ENCODE measurements at places on chromosomes 11 and 22. TPM values are rescaled to one million over a fixed set of nuclear protein-coding genes. Genes with fewer than 3 reads are reported as not detected.

GRCh38 chr11:94635072-94635471 is 67.9 kb downstream of the PIWIL4 start:
- H3K27ac ChIP-seq, result no peak overlapping the region
- H3K27me3 ChIP-seq, result no peaks in the 10 kb centered on the region
- DNase-seq, result no peak
- H3K36me3 ChIP-seq, result no peaks in the 10 kb centered on the region

GRCh38 chr11:10401256-10401655 is 53.8 kb upstream of the AMPD3 start:
- H3K27me3 ChIP-seq, result no peaks in the 10 kb centered on the region
- no peak for DNase-seq
- H3K36me3 ChIP-seq, result no peaks in the 10 kb centered on the region
- H3K4me1 ChIP-seq, result peaks cover under 1% of the 10 kb centered on the region

DNA sequence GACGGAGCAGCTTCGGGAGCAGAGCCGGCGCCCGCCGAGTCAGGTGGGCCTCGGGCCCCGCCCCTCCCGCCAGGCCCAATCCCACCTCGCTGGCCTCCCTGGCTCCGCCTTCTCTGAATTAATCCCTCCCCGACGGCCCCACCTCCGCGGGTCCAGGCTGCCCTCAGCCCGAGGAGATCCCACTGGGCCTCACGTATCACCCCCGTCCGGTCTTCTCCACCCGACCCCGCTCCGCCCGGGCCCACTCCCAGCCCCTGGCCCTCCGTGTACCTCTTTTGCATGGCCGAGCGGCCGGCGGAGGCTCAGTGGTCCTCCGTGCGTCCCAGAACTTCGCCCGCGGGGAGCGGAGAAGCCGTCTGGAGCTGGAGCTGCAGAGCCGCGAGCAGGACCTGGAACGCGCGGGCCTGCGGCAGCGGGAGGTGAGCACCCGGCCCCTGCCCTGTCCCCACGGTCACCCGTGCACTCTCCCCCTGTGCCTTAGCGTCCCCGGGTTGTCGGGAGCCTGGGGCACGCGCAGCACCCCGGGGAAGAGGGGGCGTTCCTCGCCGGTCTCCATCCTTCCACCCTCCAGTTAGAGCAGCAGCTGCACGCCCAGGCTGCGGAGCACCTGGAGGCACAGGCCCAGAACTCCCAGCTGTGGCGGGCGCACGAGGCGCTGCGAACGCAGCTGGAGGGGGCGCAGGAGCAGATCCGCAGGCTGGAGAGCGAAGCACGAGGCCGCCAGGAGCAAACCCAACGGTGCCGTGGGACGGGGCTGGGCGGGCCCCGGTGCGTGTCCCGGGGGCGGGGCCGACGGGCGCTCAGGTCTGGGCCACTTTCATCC is 2.2 kb upstream of the CD151 start:
- peaks cover 6% of the 10 kb centered on the region for H3K27me3 ChIP-seq
- H3K4me3 ChIP-seq, result peak overlapping the region; percentile 75
- peaks cover 78% of the 10 kb centered on the region for H3K4me1 ChIP-seq
- no peak overlapping the region for H3K27ac ChIP-seq
- peaks cover 5% of the 10 kb centered on the region for H3K36me3 ChIP-seq
- DNase-seq, result no peak

DNA sequence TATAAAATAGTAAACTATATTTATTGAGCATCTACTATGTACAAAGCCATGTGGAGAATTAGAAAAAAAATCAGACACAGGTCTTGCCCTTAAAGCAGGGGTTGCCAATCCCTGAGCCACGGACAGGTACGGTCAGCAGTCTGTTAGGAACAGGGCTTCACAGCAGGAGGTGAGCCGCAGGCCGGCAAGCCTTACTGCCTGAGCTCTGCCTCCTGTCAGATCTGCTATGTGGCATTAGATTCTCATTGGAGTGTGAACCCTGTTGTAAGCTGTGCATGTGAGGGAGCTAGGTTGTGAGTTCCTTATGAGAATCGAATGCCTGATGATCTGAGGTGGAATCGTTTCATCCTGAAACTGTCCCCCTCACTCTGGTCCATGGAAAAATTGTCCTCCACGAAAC is 2.1 kb upstream of the RAG2 start:
- no peaks in the 10 kb centered on the region for H3K27me3 ChIP-seq
- no peaks in the 10 kb centered on the region for H3K36me3 ChIP-seq
- H3K4me1 ChIP-seq, result peaks cover 6% of the 10 kb centered on the region
- H3K4me3 ChIP-seq, result no peak overlapping the region

GRCh38 chr11:106568632-106569031 is 449.6 kb downstream of the GUCY1A2 start:
- no peaks in the 10 kb centered on the region for H3K4me1 ChIP-seq
- no peaks in the 10 kb centered on the region for H3K27me3 ChIP-seq
- DNase-seq, result no peak
- no peak overlapping the region for H3K27ac ChIP-seq

GRCh38 chr11:70158201-70158600 is 44.9 kb upstream of the FADD start:
- H3K27ac ChIP-seq, result peak overlapping the region; percentile 46
- H3K4me1 ChIP-seq, result peaks cover 4% of the 10 kb centered on the region
- no peaks in the 10 kb centered on the region for H3K27me3 ChIP-seq
- H3K36me3 ChIP-seq, result peaks cover 44% of the 10 kb centered on the region

- no peak for DNase-seq
- H3K27ac ChIP-seq, result no peak overlapping the region
- H3K36me3 ChIP-seq, result no peaks in the 10 kb centered on the region
- no peaks in the 10 kb centered on the region for H3K27me3 ChIP-seq
- no peak overlapping the region for H3K4me3 ChIP-seq
These were observed 19.8 kb upstream of the TLCD5 start for GRCh38 chr11:120305286-120305685.

- no peak overlapping the region for H3K27ac ChIP-seq
- no peak overlapping the region for H3K4me3 ChIP-seq
- no peaks in the 10 kb centered on the region for H3K36me3 ChIP-seq
- H3K27me3 ChIP-seq, result no peaks in the 10 kb centered on the region
- peaks cover 26% of the 10 kb centered on the region for H3K4me1 ChIP-seq
These were observed 499.6 kb upstream of the B3GAT1 start for GRCh38 chr11:134911514-134912180.

- peak overlapping the region; percentile 61 for H3K27ac ChIP-seq
- H3K27me3 ChIP-seq, result no peaks in the 10 kb centered on the region
- no peak for DNase-seq
- H3K36me3 ChIP-seq, result no peaks in the 10 kb centered on the region
These were observed 65.8 kb downstream of the LRRC32 start for GRCh38 chr11:76604626-76605241.

DNA sequence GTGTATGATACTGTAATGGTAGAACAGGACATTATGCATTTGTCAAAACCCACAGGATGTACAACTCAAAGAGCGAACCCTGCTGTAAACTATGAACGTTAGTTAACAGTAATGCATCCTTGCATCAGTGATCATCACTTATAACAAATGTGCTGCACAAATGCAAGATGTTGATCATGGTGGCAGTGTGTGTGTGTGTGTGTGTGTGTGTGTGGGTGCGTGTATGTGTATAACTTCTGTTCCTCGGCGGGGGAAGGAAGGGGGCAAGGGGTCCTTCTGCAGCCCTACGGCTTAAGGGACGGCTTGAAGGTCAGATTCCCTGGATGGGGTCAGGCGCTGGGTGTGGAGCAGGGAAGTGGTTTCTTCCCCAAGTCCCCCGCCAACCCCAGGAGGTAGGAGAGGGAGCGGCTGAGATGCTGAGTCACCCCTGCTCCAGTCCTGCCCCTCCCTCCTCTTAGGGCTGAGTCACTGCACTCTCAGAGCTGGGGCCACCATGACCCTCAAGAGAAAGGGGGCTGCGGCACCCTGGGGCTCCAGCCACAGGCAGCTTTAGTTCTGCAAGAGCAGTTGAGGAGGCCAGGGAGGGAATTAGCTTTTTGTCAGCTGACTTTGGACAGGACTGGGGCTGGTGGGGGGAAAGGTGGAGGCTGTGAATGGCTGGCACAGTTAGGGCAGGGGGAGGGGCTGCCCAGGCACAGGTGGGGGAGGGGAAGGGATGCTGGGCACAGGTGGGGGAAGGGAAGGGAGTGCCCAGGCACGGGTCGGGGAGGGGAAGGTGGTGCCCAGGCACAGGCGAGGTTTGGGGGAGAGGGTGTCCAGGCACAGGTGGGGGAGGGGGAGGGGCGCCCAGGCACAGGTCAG is 8.8 kb upstream of the CTSD start:
- H3K4me1 ChIP-seq, result peaks cover 14% of the 10 kb centered on the region
- no peaks in the 10 kb centered on the region for H3K27me3 ChIP-seq
- H3K36me3 ChIP-seq, result no peaks in the 10 kb centered on the region
- peak overlapping the region; percentile 51 for H3K4me3 ChIP-seq
- H3K27ac ChIP-seq, result no peak overlapping the region

- no peaks in the 10 kb centered on the region for H3K27me3 ChIP-seq
- peaks cover under 1% of the 10 kb centered on the region for H3K4me1 ChIP-seq
- H3K27ac ChIP-seq, result no peak overlapping the region
- DNase-seq, result no peak
These were observed 38.0 kb downstream of the C2CD3 start for GRCh38 chr11:74132833-74133232.

GRCh38 chr11:105589346-105589745 is 20.5 kb upstream of the GRIA4 start:
- no peaks in the 10 kb centered on the region for H3K4me1 ChIP-seq
- H3K27me3 ChIP-seq, result no peaks in the 10 kb centered on the region
- no peak for DNase-seq
- no peak overlapping the region for H3K27ac ChIP-seq
- no peaks in the 10 kb centered on the region for H3K36me3 ChIP-seq

- no peaks in the 10 kb centered on the region for H3K27me3 ChIP-seq
- H3K27ac ChIP-seq, result no peak overlapping the region
- no peak overlapping the region for H3K4me3 ChIP-seq
- H3K36me3 ChIP-seq, result no peaks in the 10 kb centered on the region
- no peaks in the 10 kb centered on the region for H3K4me1 ChIP-seq
These were observed 8.2 kb upstream of the OR2D2 start for GRCh38 chr11:6900327-6900999.

DNA sequence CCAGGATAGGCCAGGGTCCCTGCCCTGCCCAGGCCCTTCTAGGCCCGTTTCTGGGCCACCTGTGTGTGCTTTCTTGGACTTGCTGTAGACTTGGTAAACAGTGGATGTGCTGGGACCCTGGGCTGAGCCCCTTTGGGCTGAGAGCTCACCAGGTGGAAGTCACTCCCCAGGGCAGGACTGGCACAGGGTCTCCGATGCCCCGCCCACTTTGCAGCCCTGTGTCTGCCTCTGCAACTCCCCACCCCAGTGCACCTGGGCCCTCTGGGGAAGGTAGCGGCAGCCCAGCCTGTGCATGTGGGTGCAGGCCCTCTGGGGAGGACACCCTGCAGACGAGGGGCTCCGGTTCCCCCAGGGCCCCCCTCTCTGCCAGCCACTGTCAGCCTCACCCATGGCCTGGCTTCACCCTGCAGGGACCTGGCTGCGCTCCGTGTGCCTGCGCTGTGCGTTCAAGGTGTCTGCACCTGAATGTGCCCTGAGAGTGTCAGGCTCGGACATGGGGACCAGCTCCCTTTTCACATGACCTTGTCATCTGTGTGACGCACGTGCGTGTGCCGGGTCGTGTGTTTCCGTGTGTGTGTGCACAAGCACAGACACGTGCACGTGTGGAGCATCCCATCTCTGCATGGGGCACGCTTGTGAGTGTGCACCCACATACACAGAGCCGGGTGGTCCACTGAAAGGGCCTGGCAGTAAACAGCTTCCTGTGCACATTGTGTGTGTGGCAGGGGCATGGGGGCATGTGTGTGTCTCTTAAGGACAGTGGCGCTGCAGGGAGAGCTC is 118.5 kb downstream of the KCNQ1OT1 start:
- H3K4me3 ChIP-seq, result no peak overlapping the region
- H3K27ac ChIP-seq, result no peak overlapping the region
- no peaks in the 10 kb centered on the region for H3K27me3 ChIP-seq
- DNase-seq, result no peak
- no peaks in the 10 kb centered on the region for H3K4me1 ChIP-seq

DNA sequence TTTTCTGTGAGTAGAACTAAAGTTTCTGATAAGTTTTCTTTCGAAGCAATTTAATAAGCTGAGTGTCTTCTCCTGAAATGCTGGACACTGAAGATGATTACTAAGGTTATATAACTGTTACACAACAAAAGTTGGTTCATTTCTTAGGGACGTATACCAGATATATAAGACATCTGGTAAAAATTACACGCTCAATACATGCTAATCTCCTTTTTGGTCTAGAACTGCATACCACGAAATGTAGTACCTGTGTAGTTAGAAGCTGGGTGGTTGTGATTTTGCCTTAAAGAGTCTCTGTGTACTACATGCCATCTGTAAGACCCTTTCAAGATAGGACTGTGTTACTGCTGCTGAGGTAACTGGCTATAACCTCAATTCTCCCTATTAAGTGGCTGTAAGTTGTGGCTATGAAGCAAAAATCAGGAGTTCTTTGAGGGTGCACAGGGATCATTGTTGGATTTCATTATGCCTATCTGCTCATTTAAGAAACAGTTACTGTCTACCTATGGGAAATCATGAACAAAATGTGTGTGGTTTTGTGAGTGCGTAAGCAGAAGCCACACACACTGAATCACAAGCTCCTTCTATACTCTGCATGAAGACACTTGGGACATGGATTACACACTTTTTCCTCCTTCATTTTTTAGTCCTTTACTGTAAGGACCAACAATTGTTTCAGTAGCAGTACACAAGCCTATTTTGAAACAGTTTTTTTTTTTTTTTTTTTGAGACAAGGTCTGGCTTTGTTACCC is 195.9 kb downstream of the SWAP70 start:
- no peak overlapping the region for H3K27ac ChIP-seq
- H3K4me3 ChIP-seq, result no peak overlapping the region
- no peaks in the 10 kb centered on the region for H3K4me1 ChIP-seq

DNA sequence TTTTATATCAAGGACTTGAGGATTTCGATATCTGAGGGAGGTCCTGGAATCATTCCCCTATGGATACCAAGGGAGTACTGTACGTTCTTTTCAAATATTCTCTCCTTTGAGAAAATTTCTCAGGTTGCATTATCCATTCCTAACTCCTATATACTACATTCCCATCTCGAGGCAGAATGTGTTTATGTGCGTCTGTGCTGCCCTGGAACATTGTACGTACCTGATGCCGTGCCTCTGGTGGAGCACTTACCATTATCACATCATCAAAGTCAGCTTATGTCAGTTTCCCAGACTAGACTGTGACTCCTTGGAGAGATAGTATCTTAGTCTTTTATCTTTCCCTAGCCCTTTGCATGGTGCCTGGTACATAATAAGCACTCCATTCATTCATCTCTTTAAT is 21.7 kb downstream of the UBASH3B start:
- no peaks in the 10 kb centered on the region for H3K36me3 ChIP-seq
- H3K27me3 ChIP-seq, result no peaks in the 10 kb centered on the region
- DNase-seq, result no peak
- no peaks in the 10 kb centered on the region for H3K4me1 ChIP-seq
- H3K27ac ChIP-seq, result no peak overlapping the region

Gene AQP11
- total RNA-seq, result not detected

Gene C11orf86
- not detected for total RNA-seq

Gene SIPA1
- total RNA-seq, result 69.8 TPM

Gene SULT4A1
- not detected for total RNA-seq

Gene OR2D2
- total RNA-seq, result 1.3 TPM

Gene TSKU
- total RNA-seq, result 100 TPM

Gene CCND1
- 109 TPM for total RNA-seq

Gene EFEMP2
- total RNA-seq, result 134 TPM
